ENCODE measurements at places on chromosomes 1 and 21.
A peak's percentile ranks its signal among the peaks of the same experiment; 100 is the strongest.

DNA sequence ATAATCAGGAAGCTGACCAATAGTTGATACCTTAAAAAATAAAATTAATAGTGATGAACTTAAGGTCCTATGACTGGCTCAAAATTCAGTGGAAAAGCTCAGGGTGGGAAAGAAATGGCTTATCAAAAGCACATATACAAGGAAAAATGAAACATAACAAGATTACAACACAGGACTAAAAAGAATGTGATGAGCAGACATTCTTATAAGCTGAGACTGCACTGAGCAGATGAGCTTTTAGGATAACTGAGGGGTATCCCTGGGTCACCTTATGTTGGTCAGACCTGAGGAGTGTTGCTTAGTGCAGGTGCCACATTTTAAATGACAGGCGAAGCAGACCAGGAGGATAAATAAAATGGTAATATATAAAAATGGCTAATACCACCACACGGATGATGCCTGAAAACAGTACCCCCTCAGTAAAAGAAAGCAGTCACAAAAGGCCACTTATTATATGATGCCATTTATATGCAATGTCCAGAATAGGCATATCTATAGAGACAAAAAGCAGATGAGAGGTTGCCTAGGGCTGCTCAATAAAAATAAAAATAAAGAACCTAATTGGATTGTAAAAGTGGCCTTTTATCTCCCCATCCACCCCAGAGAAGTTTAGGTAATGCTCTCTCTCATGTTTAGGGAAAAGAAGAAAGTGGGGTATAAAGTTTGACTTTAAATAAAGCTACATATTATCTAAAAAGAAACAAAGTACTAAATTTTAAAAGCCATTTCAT lies 163.9 kb downstream of the SLC45A1 start:
- no peak for DNase-seq

DNA sequence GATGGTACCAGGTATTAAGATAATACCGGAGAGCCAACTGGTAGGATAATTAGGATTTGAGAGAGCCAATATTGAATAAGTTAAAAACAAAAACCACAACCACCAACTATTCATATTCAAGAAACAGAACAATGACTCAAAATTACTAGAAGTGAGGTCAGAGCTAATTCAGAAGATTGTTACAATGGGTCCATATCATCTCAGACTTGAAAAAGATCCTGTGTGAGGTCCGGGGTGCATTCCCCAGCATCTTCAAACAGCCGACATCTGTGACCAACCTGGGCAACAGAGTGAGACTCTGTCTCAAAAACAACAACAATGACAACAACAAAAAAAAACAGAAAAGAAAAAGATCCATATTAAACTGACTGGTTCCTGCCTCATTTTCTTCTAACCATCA lies 18.6 kb downstream of the AK2 start:
- DNase-seq = no peak

DNA sequence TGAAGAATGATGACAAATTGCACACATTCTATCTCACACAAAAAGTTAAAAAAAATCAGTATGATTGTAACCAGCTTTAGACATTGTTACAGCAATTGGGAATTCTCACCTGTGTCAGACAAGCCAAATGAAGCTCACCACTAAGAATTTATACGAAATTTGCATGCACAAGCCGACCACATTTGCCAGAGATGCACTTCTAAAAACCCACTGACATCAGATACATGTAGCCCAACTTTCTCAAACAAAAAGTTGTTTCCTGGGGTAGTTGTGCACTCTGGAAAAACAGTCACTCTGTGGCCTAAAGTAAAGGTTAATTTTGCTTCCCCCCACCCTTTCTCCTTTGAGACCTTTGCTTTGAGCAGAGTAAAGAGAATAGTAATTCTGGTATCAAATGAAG lies 67.9 kb upstream of the IL12RB2 start:
- no peak for DNase-seq

- no peak for DNase-seq
Observed at GRCh38 chr1:44294588-44295007, 60.5 kb downstream of the ERI3 start.

DNA sequence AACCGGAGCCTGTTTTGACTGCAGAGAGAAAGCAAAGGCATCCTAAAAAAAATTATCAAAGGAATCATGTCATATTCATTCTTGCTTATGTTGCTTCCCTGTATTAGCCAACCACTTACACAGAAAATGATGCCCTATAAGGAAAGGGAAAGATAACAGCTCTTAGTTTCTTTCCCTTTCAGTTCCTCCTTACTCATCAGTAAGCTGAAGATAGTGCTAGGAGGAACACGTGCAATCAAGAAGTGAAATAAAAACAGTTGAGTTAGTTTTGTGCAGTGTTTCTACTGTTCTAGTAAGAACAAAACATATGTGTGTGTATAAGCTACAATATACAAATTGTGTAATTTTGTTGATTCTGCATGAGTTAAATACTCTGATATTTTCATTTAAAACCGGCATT lies 45.3 kb upstream of the MTF2 start:
- no peak for DNase-seq

DNA sequence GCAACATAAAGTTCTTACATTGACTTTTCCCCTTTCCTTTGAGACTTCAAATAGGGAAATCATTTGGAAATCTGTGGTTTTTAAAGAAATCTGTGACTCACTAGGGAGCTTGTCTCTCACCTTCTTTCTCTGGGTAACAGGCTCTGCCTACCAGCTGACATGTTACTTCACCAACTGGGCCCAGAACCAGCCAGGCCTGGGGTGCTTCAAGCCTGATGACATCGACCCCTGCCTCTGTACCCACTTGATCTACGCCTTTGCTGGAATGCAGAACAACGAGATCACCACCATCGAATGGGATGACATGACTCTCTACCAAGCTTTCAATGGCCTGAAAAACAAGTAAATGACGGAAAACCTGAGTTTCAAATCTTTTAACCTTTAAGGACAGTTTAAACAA lies 9.2 kb upstream of the CHIA start:
- no peak for DNase-seq

GRCh38 chr1:200039849-200040474 lies 12.5 kb downstream of the NR5A2 start:
- peak; percentile 6 for DNase-seq

- DNase-seq = peak; percentile 14
Observed at GRCh38 chr21:31592963-31593560, 66.4 kb upstream of the SOD1 start.

GRCh38 chr1:16186655-16187235 lies 25.7 kb downstream of the ARHGEF19 start:
- DNase-seq = no peak

DNA sequence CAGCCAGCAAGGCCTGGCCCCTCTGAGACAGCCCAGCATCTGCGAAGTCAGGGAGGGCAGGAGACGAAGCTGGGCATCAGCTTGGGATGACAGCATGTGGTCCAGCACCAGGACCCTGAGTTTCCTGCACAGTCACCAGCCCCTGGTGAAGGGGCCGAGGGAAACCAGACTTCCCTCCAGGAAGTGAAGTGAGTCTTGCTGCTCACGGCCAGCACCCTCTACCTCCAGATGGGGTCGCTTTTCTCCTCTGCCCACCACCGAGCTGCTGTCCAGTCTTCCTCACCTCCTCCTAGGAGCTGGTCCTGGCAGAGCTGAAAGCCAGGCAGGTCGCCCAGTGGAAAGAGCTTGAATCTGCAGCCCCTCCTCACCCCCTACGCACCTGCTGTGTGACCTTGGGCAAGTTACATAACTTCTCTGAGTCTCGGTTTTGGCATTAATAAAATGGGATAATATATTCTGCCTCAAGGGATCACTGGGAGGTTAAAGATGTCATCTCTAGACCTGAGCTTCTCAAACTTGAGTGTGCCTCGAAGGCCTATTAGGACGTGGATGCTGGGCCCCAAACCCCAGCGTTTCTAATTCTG lies 118.5 kb upstream of the VAMP3 start:
- no peak for DNase-seq

DNA sequence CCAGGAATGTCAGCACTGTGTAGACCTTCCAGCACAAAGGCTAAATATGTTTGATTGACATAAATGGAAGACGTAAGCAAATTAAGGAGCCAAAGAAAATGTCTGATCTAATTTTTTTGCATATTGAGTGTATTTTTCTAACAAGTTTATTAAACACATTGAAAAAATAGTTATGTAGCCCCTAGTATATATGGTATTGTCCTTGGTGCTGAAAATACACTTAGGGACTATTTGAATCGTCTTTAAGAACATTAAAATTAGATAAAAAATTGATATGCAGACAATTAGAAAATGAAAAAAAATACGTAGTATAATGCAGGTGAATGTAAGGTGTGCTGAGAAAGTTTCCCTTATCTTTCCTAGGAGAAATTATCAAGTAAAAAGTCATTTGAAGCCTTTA lies 337.0 kb downstream of the OMA1 start:
- no peak for DNase-seq

- no peak for DNase-seq
Observed at GRCh38 chr1:233406994-233407631, 79.6 kb downstream of the MAP3K21 start.

DNA sequence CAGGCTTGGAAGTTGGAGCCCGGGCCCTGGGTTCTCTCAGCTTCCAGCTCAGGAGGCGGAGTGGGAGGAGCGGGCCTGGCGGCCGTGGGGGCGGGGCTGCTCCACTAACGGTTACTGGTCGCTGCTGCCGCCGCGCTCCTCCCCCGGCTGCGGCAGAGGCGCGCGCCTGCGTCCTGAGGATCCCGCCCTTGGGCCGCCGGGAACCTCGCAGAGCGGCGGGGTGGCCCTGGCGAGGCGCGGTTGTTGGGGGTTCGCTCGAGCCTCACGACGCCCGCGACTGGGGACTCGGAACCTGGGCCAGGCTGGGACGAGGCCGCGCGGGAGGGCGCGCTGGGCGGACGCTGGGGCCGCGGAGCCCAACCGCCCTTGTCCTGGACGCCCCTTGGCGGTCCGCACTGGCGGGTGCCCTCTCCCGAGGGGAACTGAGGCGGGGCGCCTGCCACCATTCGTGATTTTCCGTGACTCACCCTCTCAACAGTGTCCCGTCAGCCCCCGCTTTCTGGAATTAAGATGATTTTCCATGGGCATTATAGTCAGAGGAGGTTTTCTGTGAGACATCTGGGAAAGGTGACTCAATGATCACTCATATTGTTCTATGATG lies 34.1 kb downstream of the OR2G3 start:
- DNase-seq = peak; percentile 49

DNA sequence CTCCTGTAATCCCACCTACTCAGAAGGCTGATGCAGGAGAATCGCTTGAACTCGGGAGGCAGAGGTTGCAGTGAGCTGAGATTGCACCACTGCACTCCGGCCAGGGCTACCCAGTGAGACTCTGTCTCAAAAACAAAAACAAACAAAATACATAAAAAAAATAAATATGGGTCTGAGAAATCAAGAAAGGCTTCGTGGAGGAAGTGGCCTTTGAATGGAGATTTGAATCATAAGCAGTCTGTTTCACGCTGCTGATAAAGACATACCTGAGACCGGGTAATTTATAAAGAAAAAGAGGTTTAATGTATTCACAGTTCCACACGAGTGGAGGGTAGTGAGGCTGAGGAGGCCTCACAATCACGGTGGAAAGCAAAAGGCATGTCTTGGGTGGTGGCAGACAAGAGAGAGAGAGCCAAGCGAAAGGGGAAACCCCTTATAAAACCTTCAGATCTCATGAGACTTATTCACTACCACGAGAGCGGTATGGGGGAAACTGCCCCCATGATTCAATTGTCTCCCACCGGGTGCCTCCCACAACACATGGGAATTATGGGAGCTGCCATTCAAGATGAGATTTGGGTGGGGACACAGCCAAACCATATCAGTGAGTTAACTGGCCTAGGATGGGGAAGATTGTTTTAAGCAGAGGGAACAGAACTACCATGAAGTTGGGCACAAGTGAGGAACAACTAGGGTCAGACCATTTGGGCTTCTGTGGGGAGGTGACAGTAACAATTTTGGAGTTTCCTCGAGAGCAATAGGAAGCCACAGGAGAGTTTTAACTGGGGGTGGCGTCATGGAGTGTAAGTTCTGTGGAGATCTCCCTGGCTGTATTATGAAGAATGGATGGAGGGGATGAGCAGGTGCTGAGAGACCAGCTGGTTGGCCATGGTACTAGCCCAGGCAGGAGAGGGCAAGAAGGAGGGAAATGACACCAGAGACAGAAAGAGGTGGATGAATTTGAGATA lies 22.2 kb upstream of the WNT4 start:
- DNase-seq = no peak

- no peak for DNase-seq
Observed at GRCh38 chr1:159560599-159560998, 24.8 kb upstream of the OR10J5 start.

DNA sequence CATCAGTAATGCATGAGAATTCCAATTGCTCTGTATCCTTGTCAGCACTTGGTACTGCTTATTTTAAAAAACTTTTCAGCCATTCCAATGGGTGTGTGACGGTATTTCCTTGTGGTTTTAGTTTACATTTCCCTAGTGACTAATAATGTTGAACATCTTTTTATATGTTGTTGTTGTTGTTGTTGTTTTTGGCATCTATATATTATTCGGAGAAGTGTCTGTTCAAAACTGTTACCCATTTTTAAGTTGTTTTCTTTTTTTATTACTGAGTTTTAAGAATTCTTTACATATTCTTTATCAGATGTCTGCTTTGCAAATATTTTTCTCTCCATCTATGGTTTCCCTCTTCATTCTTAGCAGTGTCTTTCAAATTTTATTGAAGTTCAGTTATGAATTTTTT lies 231.1 kb upstream of the POU3F1 start:
- DNase-seq = no peak

GRCh38 chr1:46406881-46407608 lies 12.9 kb downstream of the FAAH start:
- peak; percentile 30 for DNase-seq

DNA sequence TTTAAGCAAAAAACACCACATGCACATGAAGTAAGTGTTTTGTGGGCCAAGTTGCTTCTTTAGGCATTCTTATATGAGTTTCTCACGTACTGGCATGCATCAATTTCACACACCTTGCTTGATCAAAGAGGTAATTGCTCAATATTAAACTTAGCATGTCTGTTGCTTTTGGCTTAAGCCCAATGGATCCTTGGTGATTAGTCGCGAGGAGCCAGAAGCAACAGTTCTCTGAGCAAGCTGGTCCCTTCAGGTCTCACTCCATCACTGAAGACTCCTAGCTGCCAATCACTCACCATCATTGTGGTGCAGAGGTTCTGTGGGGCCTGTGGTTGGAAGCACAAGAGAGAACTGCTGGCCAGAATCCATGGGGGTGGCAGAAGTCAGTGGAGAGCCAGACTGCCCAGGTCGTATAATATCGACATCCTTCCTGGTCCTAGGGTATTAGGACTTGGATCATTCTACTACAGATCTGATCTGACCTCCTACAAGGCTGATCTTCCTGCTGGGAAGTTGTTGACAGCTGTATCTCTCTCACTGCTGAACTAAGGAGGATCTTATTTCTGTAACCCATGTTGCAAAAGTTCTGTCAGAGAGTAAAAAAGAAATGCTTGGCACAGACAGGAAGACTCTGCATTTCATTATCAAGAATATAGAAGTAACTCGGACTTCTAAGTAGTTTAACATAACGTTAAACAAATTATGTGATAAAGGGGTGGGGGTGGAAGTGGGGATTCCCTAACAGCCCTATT lies 140.5 kb downstream of the NTPCR start:
- DNase-seq = peak; percentile 44

GRCh38 chr1:41935226-41935625 lies 16.5 kb upstream of the HIVEP3 start:
- DNase-seq = no peak

- no peak for DNase-seq
Observed at GRCh38 chr1:114453361-114453784, 57.6 kb downstream of the TRIM33 start.

Data from lung (tissue), 17 donors.